ENCODE measurements at places on chromosomes 1 and 21. TPM values are rescaled to one million over a fixed set of nuclear protein-coding genes. Genes with fewer than 3 reads are reported as not detected.

- H3K4me1 ChIP-seq, result no peaks in the 10 kb centered on the region
- no peak overlapping the region for H3K4me3 ChIP-seq
- no peak overlapping the region for H3K27ac ChIP-seq
- DNase-seq, result no peak
Measured at GRCh38 chr21:35367553-35367952, 318.5 kb upstream of the RUNX1 start.

GRCh38 chr1:215526147-215526845 is 40.8 kb upstream of the KCTD3 start:
- no peak overlapping the region for H3K4me3 ChIP-seq
- H3K36me3 ChIP-seq, result no peaks in the 10 kb centered on the region
- H3K27me3 ChIP-seq, result no peaks in the 10 kb centered on the region
- no peak for DNase-seq

DNA sequence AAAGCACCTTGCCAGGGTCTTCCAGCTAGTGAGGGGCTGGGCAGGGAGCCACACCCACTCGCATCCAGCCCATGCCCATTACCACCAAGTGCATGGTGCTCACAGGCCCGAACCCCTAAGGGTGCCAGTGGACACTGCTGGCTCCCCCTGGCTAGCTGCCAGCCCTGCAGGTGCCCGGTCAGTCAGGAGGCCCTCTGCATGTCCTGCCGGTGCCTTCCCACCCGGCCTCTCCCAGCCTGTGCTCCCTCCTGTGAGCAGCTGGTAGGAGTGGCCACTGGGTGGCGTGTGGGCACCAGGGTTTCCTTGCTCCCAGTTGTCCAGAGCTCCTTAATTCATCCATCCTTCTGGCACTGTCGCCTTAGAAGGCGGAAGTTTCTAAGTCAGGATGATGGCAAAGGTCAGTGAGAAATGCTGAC is 33.4 kb downstream of the QSOX1 start:
- no peak for DNase-seq
- no peak overlapping the region for H3K27ac ChIP-seq
- H3K4me3 ChIP-seq, result no peak overlapping the region

Gene OR2L5
- not detected for polyA plus RNA-seq

DNA sequence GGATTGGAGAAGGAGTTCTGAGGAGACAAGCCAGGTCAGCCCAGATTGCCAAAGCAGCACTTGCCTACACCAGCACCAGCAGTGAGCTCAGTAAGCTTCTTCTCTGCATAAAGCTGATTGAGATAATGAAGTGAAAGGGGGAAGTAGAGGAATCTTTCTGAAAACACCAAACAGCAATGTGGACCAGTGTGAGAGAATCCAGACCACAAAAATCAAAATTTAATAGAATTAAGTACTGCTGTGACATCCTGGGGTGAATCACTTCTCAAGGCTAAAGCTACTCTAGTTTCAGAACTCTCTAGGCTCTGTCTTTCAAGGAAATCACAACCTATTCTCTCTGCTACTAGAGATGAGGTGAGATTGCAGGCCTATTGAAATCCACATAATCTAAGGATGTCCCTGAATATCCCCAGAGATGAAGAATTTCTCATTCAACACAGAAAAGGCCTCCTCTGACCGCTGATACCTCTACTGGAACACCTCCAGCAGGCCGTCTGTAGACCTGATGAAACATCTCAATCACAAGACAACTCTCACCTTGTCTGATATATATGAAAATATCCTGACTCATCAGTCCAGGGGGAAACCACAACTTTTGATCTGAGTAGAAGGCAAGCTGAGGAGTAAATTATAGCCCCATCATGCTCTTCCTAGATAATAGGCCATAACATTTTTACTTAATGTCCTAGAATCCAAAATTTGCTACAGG is at the start of gene FCRL4:
TSS of gene FCRL4 (minus strand) at position 127 of the 709 bp plus-strand sequence. CDS start 141 bp downstream, outside the sequence.
- H3K36me3 ChIP-seq, result no peaks in the 10 kb centered on the region
- no peaks in the 10 kb centered on the region for H3K4me1 ChIP-seq
- no peak within 1 kb of the TSS for H3K4me3 ChIP-seq
- H3K27ac ChIP-seq, result no peak within 1 kb of the TSS

Gene RPTN
- polyA plus RNA-seq, result not detected

Gene RHD
- 0.28 TPM for polyA plus RNA-seq

DNA sequence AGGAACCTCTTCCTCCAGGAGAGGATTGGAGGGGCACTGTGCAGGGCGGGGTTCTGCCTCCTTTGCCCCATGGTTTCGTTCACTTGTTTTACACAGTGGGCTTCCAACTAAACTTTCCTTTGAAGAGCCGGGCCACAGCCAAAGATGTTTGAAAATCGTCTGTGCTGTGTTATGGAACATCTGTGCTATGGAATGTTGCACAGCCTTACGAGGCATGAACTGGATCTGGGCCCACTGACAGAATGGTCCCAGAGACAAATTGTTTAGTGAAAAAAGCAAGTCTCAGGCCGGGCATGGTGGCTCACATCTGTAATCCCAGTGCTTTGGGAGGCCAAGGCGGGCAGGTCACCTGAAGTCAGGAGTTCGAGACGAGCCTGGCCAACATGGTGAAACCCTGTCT is 12.6 kb upstream of the MEF2D start:
- H3K4me1 ChIP-seq, result peaks cover 4% of the 10 kb centered on the region
- H3K27me3 ChIP-seq, result no peaks in the 10 kb centered on the region
- no peak overlapping the region for H3K4me3 ChIP-seq
- H3K27ac ChIP-seq, result no peak overlapping the region

Gene SKI
- polyA plus RNA-seq, result 0.61 TPM

DNA sequence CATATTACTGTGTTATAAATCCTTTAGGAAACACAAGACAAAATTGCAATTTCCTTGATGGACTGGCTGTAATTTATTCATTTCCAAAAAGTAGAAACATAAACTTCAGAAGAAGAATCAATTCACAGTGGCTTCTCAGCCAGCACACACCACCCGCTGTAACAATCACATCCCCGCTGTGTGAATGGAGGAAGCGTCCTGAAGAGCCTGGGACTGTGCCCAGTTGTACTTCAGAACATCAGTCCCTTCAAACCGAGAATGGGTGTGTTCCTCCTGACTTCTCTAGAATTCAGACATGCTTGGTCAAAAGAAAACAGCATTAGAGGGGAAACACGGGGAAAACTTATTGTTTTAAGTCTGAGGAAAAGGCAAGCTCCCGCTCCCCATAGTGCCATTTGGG is 28.8 kb upstream of the CD84 start:
- peaks cover 15% of the 10 kb centered on the region for H3K4me1 ChIP-seq
- no peak overlapping the region for H3K27ac ChIP-seq
- peaks cover 26% of the 10 kb centered on the region for H3K36me3 ChIP-seq
- no peak for DNase-seq

Gene KLHL12
- 18.3 TPM for polyA plus RNA-seq

GRCh38 chr1:227070638-227071285 is 130.7 kb downstream of the COQ8A start:
- no peak overlapping the region for H3K27ac ChIP-seq
- no peaks in the 10 kb centered on the region for H3K36me3 ChIP-seq
- DNase-seq, result no peak
- no peaks in the 10 kb centered on the region for H3K4me1 ChIP-seq
- no peaks in the 10 kb centered on the region for H3K27me3 ChIP-seq

DNA sequence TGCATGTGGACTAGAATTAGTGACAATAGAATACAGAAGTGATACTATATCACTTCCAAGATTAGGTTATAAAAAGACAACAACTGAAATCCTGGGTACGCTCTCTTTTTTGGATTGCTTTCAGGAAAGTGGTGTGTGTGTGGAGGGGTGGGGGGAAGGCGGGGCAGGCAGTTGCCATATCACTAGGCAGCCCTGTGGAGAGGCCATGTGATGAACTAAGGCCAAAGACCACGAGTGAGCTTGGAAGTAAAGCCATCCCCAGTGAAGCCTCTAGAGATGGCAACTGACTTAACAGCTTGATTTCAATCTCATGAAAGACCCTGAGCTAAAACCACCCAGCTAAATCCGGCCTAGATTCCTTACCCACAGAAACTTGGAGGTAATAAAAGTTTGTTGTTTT is 6.2 kb upstream of the ASPM start:
- no peaks in the 10 kb centered on the region for H3K27me3 ChIP-seq
- H3K4me1 ChIP-seq, result no peaks in the 10 kb centered on the region
- no peak for DNase-seq
- no peak overlapping the region for H3K4me3 ChIP-seq
- no peak overlapping the region for H3K27ac ChIP-seq

All from naive thymus-derived CD4-positive, alpha-beta T cell (primary cell).